ENCODE measurements at places on chromosomes 11 and 22. TPM values are rescaled to one million over a fixed set of nuclear protein-coding genes. Genes with fewer than 3 reads are reported as not detected.

DGAT2 gene
- total RNA-seq, result 21.0 TPM

THAP12 gene
- total RNA-seq, result 27.2 TPM

DNA sequence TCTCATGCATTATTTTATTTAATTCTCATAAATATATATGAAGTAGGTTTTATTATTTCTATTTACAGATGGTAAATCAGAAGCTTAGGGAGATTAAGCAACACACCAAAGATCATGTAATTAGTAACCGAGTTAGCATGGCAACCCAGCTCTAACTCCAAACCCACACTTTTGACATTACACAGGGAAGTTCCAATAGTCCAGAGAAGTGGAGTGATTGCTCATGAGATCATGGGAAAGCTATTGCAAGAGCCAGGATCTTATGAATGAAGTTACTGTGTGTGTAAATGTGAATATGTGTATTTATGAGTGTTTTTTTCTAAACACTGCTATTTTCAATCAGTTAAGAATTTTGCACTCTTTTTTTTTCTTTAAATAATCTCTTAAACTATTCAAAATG, 225.8 kb upstream of the KIRREL3 start:
- DNase-seq, result no peak
- no peaks in the 10 kb centered on the region for H3K4me1 ChIP-seq
- H3K27ac ChIP-seq, result no peak overlapping the region
- no peaks in the 10 kb centered on the region for H3K36me3 ChIP-seq
- no peaks in the 10 kb centered on the region for H3K27me3 ChIP-seq

DNA sequence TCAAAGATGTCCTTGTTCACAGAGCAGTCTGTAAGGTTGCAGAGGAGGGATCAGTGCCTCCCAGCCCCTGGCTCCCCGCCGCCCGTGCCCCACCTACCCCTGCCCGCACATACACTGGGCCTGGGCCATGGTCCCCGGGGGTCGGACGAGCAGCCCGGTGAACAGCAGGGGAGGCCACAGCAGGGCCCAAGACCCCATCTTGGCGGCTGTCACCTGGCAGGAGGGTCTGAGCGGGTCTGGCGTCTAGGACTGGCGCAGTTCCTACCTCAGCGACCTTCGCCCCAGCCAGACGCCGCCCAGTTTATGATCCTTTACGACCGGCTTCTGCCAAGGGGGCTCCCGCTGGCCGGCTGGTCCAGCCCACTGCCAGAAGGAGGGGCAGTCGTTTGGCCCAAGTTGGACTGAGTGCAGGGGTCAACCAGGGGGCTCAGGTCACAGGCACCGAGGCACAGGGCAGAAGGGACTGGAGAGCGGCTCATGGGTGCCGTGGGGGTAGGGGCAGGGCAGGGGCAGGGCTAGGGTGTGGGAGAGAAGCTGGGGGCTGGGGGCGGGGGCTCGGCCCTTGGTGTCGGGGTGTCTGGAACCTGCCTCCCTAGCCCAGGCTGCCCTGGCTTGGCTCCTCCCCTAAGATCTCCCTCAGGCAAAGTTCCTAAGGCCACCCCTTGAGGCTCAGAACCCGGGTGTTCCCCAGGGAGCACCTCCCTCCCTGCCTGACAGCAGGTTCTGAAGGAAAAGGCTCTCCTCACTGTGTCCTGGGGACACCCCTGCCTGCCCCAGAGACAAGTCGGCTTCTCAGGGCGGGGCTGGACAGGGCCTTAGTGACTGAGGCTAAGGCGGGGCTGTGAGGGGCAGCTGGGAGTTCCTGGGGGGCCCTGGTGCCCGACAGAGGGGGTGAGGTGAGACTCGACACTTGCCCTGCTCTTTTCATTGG, at the start of gene CDHR5:
Gene CDHR5, minus strand, starts transcription at position 251 of the 931 bp plus-strand sequence. Its CDS starts 53 bp downstream, at position 198.
- no peak for DNase-seq
- no peaks in the 10 kb centered on the region for H3K27me3 ChIP-seq
- no peak within 1 kb of the TSS for H3K27ac ChIP-seq
- no peak within 1 kb of the TSS for H3K4me3 ChIP-seq
- H3K4me1 ChIP-seq, result peaks cover 18% of the 10 kb centered on the region
- H3K36me3 ChIP-seq, result no peaks in the 10 kb centered on the region

- no peaks in the 10 kb centered on the region for H3K27me3 ChIP-seq
- no peak for DNase-seq
- H3K4me3 ChIP-seq, result no peak overlapping the region
Observed at GRCh38 chr11:78876676-78877075, 302.0 kb upstream of the NARS2 start.

DNA sequence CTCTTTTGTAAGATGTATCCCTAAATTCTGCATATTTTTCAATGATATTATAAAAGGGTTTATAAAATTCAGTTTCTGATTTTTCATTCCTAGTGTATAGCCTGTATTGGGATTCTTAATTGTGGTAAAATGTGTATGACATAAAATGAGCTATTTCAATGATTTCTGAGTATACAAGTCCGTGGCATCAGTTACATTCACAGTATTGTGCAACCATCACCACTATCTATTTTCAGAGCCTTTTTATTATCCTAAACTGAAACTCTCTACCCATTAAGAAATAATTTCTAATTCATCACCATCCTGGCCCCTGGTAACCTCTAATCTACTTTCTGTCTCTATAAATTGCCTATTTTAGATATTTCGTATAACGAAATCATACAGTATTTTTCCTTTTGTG, 39.8 kb downstream of the EIF3F start:
- H3K4me3 ChIP-seq, result no peak overlapping the region
- no peaks in the 10 kb centered on the region for H3K36me3 ChIP-seq
- no peak for DNase-seq
- no peak overlapping the region for H3K27ac ChIP-seq
- H3K27me3 ChIP-seq, result peaks cover 2% of the 10 kb centered on the region

DNA sequence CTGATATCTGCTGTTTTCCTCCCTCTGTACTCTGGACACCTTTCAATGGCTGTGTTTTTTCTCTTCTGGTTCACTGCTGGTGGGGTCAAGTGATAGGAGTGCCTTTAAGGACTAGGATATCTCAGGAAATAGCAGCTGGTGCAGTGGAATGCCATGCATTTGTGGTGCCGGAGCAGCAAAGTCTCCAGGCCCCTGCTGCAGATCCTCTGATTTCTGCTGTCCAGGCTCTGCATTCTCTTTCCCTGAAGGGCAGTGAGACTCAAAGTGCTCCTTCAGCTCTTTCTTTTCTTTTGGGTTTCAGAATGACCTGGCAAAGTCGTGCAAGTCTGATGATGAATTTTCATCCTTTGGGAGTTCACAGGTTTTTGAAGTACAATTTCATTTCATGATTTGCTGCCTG, 774.3 kb downstream of the FAM181B start:
- H3K36me3 ChIP-seq, result no peaks in the 10 kb centered on the region
- H3K27me3 ChIP-seq, result no peaks in the 10 kb centered on the region
- no peak for DNase-seq
- no peak overlapping the region for H3K4me3 ChIP-seq

GRCh38 chr11:134654161-134654915, 242.3 kb upstream of the B3GAT1 start:
- H3K27ac ChIP-seq, result no peak overlapping the region
- no peaks in the 10 kb centered on the region for H3K27me3 ChIP-seq
- no peaks in the 10 kb centered on the region for H3K4me1 ChIP-seq
- no peak for DNase-seq
- H3K4me3 ChIP-seq, result no peak overlapping the region

GRCh38 chr11:116172851-116173250, 599.9 kb downstream of the BUD13 start:
- H3K27ac ChIP-seq, result no peak overlapping the region
- DNase-seq, result no peak
- H3K4me1 ChIP-seq, result no peaks in the 10 kb centered on the region
- no peak overlapping the region for H3K4me3 ChIP-seq
- no peaks in the 10 kb centered on the region for H3K27me3 ChIP-seq

- H3K27ac ChIP-seq, result no peak overlapping the region
- no peaks in the 10 kb centered on the region for H3K27me3 ChIP-seq
Observed at GRCh38 chr11:36288442-36289225, 590 bp downstream of the COMMD9 start.

All from GM12878 (cell line).